NCI-H1105 treated with DMSO at 0.1 percent for 48 hours (cell line): ENCODE measurements at places on chromosomes 11 and 22.

DNA sequence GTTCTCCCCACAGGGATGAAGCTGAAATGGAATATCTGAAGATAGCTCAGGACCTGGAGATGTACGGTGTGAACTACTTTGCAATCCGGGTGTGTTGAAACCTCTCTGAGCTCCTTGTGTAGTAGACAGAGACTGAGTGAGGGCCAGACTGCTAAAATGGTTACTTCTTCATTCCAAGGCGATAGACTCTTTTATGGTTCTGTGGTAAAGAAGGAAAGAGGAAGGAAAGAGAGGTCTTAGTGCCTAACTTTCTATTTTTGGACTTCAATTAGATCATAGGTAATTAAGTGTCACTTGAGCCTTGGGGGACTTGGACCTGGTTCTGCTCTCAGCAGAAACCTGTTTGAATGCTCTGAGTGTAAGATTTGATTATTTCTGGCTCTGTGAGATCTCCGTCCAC, 54.7 kb downstream of the NF2 start:
- no peak for DNase-seq

DNA sequence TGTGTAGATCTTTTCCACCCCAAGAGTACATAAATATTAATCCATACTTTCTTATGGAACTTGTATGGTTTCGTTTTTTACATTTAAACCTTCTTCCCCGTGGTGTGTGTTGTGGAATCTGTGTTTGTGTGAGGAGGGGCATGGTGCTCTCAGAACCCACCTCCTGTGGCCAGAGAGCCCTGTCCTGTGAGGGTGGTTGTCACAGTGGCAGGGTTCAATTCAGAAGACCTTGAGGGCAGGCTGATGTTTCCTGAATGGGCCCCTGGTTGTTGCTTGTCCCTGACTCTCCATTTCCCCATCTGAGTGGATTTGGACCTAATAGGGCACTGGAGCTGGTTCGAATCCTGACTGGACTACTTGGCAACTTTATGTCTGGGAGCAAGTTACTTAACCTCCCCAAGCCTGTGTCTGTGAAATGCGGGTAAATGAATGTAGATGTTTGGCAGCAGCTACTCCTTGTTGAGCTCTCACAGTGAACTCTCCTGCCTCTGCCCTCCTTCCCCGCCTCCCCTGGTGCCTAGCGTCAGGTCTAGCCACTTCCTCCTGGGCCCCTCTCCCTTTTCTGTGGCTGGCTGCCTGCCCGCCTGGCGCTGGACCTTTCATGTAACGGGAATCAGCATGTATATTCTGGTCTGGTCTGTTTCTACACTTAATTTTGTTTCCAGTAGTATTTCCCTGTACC, 7.3 kb downstream of the NEAT1 start:
- no peak for DNase-seq

DNA sequence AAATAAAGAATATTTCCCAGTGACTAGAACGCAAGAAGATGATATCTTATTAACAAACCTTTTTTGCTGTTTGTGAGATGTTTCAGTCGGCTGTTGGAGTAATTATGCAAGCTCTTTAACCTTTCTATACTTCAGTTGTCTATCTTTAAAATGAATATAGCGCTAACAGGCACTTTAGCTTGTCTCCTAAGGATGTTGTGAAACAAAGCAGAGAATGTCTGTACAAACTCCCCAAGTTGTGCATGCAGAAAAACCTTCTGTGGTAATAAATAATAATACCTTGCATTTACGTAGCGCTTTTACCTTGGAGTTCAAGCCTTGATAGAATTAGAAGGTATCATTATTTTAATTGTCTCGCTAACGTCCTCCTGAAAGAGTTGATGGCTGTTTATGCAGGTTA, 1.9 kb upstream of the KDM2A start:
- DNase-seq, result peak; percentile 60

GRCh38 chr11:112085822-112086421, 634 bp downstream of the TIMM8B start:
- DNase-seq, result no peak

DNA sequence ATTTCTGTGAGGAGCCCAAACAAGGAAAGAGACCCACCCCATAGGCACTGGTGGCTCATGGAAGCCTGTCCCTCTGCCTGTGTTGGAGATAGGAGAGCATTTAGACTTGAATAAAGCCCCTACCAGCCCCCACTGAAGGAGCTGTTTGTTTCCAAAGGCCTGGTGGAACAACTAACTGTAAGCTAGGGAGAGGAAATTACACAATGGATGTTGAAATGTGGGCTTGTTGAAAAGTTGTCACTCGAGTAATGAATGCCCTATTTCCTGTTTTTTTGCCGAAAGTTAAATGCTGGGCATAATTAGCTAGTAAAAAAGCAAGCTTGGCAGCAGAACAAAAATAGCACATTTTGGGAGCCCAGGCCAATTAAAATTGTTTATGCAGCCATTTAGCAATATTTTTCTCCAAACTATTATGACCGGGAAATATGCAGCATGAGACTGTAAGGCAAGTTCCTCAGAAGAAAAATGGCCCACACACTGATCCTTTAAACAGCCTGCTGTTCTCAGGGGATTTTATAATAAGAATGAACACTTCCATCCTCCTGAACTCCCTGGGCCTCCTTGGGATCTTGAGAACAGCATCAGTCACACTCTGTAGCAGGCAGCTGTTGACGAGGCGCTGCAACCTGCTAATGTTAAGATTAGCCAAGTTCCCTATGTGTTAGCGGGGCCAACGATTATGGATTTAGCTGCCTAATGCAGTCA, 38.6 kb upstream of the LMO2 start:
- DNase-seq, result peak; percentile 77

GRCh38 chr11:32792111-32792947, 2.1 kb downstream of the CCDC73 start:
- DNase-seq, result no peak
